Activated CD4-positive, alpha-beta T cell treated with anti-CD3 and anti-CD28 coated beads, Interleukin-2, Interleukin-6, amounts not matched to agents 100 ng/mL and 50 ng/mL, durations not matched to agents 16 hours and 8 hours (primary cell): ENCODE measurements at places on chromosomes 3 and 15.

DNA sequence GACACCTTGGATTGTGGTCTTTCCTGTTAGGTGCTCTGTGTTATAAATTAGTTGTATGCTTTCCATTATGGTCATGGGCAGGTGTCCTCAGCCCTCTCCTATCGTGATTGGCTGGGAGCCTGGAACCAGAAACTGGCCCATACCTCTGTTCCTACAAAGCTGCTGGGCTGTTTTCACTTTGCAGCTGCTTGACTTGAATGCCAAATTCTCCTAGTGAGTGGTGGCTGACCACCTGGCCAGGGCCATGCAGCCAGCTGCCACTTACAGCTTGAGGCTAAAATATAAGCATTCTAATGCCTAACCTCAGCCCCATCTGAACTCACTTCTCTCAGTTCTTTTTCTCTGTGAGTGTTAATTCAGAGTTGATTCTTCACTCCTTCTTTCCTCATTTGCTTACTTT lies 239.3 kb upstream of the GBE1 start:
- no peak for DNase-seq

DNA sequence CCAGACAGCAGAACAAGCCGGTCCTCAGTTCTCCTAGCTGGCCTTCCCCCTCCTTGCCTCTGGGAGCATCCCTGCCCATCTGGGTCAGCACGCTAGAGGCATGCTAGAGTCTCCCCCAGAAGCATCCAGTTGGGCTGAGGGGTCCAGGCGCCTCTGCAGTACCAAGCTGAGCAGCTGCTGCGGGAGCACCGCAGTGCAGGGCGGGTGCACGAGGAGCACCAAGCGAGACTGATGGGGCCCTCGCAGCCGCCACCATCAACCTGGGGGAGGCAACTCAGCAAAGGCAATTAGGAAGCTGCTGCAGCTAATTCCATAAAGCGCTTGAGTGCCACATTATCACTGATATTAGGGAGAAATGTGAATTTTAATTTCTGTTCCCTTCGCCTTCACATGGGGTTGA lies 12.4 kb downstream of the CACNA2D3 start:
- no peak for DNase-seq

DNA sequence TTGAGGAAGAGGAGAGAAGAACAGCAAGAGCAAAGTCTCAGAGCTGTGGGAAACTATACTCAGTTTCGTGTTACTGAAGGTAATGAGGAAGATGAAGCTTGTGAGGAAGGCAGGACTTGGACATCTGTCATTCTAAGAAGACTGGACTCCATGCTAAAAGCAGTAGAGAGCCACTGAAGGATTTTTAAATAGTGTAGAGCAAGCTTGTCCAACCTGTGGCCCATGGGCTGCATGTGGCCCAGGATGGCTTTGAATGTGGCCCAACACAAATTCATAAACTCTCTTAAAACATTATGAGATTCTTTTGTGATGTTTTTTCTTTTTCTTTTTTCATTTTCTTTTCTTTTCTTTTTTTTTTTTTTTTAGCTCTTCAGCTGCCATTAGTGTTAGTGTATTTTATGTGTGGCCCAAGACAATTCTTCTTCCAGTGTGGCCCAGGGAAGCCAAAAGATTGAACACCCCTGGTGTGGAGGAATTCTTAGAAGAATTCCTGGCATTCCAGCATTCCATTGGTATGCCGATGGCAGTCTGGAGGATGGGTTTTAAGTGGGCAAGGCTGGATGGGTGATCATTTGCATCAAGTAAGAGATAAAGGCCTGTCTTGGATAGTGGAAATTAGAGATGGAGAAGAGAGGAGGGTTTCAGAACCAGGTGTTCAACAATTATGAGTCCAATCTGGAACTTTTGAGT lies 6.9 kb upstream of the NFKBIZ start:
- DNase-seq, result no peak

- DNase-seq, result no peak
Observed at GRCh38 chr3:31648286-31648968, 115.7 kb downstream of the STT3B start.

- no peak for DNase-seq
Observed at GRCh38 chr3:53300826-53301225, 45.0 kb upstream of the TKT start.

DNA sequence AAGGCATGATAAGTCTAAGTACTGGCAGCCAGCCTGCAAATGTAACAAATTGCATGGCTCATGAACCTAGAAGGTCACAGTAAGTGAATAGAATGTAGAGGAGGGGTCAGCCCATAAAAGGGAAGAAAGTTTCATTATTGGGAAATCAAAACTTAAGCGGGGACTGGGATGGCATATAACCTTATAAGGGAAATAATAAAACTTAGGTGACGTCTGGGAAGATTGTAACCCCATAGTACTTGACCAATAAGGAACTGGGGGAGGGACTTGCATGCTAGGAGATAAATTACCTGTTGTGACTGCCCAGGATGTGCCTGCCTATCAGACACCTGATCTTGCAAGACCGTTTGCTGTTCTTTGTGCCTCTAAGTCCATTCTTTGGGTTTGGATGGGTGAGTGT lies 28.1 kb upstream of the MCTP2 start:
- no peak for DNase-seq

DNA sequence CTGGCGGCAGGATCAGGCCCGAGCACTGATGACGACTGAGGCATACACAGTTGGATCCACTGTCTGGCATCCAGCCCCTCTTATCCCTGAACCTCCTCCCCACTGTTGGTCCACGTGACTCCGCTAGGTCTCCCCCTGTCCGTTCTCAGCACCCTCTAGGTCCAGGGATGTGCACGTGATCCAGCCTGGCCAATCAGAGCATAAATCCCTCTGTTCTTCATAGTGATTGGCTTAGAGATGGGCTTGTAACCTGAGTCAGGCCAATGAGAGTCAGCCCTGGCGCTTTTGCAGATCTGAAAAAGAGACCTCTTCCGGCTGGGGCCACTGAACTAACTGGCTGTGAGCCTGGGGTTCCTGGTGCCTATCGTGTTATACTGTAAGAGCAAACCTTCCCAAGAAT lies 20.5 kb upstream of the IQSEC1 start:
- no peak for DNase-seq

- no peak for DNase-seq
Observed at GRCh38 chr3:158169091-158169491, 59.2 kb downstream of the RSRC1 start.

GRCh38 chr3:55585856-55586255 lies 98.8 kb upstream of the WNT5A start:
- DNase-seq, result no peak

DNA sequence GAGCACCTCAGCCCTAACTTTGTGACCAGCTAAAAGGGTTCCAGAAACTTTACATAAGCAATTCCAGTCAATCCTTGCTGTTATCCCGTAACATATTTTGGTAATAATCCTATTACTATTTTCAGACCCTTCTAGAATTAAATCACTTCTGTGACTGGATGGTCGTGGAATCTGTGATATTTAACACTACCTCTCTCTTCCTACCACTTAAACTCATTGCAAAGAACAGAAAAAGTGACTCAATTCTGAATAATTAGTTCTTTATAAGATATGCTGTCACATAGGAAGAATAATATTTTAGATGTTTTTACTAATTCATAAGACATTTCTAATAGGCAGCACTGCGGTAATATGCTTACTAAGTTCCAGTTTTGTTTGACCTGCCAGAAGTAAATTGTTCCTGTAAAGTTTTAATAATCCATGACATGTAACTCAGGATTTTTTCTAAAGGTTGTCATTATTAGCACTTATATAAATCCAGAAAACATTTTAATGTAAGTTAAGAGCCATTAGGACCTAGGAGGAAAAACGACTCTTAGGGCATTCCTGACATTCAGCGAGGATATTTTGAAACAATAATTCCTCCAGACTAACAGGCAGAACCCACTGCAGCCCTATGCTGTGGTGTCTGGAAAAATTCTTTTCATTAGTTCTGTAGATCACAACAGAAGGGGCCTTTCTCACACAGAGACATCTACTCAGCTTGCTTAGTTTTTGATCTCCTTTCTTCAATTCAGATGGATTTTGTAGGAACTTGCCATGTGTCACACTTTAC lies 113.3 kb upstream of the MBNL1 start:
- no peak for DNase-seq

GRCh38 chr3:185153861-185154629 lies 1.2 kb upstream of the C3orf70 start:
- no peak for DNase-seq

DNA sequence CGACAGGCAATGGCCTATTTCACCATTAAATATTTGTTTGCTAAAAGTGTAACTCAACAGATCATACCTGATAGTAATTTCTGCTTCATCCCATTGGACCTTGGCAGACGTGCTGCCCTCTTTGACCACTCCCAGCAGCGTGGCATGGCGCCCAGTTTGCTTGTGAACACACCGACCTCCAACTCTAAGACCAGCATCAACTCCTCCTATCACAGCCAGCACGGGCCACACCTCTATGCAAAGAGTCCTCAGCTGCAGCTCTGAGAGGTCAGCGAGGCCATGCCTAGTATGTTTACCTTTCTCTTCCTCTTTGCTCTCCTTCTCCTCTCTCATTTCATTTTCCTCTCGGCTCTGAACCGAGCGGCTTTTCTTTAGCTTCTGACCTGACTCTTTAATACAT lies 80.6 kb downstream of the FBXL22 start:
- no peak for DNase-seq

DNA sequence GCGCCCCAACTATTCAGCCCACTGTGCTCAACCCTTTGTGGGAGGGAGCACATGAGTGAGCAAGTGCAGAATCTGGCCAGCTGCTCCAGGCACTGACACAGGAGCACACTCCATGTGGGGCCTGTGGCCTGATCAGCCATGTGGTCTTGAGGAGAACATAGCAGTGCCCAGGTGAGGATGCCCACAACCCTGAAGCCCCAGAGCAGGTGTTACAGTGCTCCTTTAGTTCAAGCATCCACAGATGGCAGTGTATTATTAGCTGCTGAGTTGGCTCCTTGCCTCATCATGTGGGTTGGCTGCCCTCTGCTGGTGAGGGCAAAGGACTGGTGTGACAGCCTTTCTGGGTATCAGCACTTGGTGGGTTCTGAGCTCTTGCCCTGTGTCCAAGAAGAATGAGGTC lies 1588.2 kb downstream of the SI start:
- peak; percentile 57 for DNase-seq

GRCh38 chr15:41258750-41259471 lies 27.8 kb downstream of the CHP1 start:
- DNase-seq, result no peak

GRCh38 chr3:156253150-156253549 lies 132.8 kb downstream of the KCNAB1 start:
- no peak for DNase-seq

DNA sequence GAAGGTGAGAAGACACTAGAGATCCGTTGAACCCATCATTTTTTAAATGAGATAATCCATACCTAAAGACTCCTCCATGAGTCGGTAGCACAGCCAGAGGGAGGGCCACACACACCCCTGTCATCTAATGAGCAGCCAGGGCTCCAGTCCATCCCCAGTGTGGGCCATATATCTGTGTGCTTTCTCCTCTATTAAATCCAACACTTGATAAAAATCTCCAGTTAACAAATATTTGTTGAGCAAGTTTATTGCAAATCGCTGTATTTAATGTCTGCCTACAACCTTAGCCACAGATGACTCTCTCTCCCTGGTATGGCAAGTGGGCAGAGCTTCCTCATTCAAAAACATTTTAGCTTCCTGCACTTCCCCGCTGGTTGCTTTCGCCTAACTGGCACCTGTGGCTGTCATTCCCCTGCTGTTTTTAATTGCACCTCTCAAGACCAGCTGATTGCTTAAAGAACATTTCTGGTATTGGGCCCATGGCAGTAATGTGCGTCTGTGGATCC lies 82.8 kb downstream of the SMAD3 start:
- no peak for DNase-seq

GRCh38 chr3:181330257-181330656 lies 340.7 kb upstream of the DNAJC19 start:
- no peak for DNase-seq

DNA sequence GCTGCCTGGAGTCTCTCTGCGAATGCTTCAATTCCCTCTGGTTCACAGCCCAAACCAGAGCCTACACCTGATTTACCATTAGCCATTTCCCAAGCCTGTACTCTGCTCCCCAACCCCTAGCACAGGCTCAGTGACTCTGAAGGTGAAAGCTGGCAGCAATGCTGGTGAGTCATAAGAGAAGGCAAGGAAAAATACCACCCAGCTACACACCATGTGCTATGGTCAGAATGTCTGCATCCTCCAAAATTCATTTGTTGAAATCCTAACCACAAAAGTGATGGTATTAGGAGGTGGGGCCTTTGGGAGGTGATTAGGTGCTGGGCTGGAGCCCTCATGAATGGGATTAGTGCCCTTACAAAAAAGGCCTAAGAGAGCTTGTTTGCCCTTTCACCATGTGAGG lies 117.1 kb upstream of the TJP1 start:
- DNase-seq, result no peak

- DNase-seq, result no peak
Observed at GRCh38 chr3:160435747-160436146, 13.8 kb downstream of the TRIM59 start.

GRCh38 chr3:153688301-153689120 lies 432.7 kb upstream of the ARHGEF26 start:
- DNase-seq, result no peak

DNA sequence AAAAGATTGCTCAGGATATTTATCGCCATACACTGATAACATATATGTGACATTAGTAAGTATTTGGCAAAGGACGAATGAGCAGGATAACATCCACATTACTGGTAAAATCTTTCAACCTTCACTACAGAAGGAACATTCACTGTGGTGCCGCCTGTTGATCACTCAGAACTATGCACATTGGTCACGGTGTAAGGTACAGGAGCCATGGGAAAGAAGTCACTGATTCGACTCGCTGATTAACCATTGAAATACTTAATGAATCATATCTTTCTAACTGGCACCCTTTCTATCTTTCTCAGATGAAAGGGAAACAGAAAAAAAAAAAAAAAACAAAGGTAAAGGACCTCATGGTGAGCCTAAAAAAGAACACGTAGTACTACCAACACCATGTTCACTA lies 68.8 kb downstream of the TJP1 start:
- no peak for DNase-seq

DNA sequence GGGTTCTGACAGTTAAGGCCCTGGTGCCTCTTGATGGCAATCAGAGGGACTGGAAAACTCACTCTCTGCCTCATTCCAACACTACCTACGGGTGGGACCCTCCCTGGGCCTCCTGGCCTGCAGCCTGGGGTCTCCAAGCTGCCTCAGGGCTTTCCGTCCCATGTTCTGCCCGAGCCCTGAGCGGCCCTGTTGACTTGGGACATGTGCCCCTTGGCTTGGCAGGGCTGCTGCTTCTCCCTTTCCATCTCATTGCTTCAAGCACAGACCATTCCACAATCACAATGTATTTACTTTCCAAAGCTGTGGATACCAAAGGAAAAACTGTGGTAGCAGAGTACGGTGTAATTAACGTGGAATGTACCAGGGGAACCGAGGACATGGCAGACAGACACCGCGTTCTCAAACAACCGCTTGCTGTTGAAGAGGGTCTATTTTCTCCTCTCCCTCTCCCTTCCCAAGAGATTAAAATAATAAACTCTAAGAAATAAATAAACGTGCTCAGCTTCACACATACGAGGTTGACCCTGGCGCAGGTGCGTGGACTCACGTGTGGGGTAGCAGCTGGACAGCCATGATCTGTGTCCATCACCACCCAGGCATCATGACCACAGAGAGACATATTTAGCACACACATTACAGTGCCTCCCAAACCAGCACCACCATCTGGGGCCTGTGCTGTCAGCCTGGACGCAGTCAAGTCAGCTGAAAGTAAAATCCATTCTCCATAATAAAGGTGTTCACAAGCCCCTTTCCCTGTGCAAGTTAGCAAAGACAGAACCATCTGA lies 172.0 kb downstream of the XXYLT1 start:
- DNase-seq, result no peak

GRCh38 chr3:48429960-48430707 lies at the start of gene PLXNB1:
Gene PLXNB1, minus strand, starts transcription at chr3:48430086. Its CDS starts 5,475 bp downstream, at chr3:48424611.
- DNase-seq, result no peak
